ENCODE measurements at places on chromosomes 1 and 21.

GRCh38 chr1:34113362-34113761 is 51.7 kb downstream of the CSMD2 start:
- no peak for DNase-seq

- peak; percentile 88 for DNase-seq
Observed at GRCh38 chr1:179879797-179880196, 2.2 kb upstream of the TOR1AIP2 start.

DNA sequence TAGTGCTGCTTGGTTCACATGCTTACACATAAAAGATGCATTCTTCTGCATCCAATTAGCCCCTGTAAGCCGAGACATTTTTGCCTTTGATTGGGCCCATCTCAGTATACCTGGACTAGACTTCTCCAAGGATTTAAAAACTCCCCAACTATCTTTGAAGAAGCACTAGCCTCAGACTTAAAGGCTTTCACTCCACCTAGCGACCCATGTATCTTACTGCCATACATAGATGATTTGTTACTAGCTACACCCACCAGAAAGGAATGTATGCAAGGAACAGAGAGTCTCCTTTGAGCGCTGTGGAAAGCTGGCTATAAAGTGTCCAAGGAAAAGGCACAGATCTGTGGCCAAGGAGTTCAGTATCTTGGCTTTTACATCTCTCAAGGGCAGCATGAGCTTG is 91.7 kb downstream of the LIPI start:
- DNase-seq, result no peak

DNA sequence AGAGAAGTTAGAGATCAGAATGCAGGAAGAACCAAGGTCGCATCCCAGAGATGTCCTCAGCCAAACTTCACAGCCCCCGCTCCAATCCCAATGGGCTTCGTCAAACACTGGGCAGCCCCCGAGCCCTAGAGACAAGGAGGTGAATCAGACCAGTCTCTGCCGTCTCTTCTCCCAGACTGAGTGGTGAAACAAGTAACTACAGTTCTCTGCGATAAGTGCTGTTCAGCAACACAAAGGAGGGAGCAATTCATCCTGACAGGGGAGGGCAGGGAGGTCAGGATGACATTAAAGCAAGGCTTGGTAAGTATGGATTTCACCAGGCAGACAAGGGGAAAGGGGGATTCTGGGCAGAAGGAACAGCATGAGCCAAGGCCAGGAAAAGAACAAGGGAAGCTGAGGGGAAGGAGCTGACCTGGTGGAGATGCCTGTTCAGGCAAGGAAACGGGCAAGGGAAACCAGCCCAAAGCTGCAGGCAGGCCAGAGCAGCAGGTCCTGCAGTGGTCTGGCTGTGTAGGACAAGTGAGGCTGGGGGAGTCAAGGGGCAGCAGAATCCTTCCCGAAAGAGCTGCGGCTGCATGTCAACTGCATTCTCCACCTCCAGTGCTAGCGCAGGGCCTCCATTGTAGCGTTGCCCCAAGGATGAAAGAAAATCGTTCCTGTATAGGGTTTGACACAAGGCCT is 13.6 kb upstream of the ERI3 start:
- no peak for DNase-seq

- DNase-seq, result no peak
Observed at GRCh38 chr1:30920827-30921226, 12.3 kb upstream of the SDC3 start.

DNA sequence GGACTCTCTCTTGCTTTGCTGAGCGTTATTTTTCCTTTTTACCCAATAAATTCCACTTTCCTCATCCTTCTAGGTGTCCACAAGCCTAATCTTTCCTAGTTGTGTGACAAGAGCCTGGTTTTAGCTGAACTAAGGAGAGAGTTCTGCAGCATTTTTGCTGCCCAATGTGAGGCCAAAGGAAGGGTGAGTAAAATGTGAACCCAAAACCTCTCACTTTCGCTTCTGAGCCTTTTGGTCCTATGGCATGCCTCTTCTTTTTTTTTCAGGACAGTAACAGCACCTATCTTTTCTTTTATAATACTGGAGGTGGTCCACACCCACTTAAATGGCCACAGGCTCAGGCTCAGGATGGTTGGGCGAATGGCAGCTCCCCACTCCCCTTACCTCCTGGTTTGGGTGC is 111.1 kb downstream of the COP1 start:
- DNase-seq, result no peak

DNA sequence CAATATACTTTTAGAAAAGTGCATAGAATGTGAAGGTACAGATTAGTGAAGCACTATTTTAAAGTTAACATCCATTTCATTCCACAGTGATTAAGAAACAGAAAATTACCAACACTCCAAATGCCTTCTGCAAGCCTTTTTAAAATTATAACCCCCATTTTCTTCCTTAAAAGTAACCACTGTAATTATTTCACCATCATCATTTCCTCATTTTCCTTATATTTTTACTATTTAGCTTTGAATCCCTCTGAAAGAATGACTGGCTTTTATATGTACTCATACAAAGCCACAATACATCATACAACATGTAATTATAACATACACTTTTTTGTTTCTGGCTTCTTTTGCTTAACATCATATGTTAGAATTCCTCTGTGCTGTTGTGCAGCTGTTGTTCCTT is 6.5 kb upstream of the NEGR1 start:
- DNase-seq, result no peak

- DNase-seq, result peak; percentile 73
Observed at GRCh38 chr1:79460773-79461436, 454.4 kb upstream of the ADGRL4 start.

DNA sequence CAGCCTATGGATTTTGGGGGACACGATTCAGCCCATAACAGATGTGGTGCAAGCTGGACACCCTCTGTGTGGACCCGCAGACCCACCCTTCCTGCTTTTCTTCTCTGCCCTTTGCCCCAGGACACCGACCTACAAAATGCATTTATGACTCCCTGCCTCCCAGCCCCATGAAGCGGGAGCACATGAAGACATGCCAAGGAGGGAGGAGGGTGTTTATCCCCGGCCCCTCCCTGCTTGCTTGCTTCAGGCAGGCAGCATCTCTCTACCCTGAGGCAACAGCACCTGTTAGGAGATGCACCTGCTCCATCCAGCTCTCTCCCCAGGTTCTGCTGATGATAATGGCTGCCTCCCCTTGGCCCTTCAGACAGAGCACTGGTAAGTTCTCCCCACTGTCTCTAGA is 187.5 kb downstream of the PSMG1 start:
- DNase-seq, result no peak

- no peak for DNase-seq
Observed at GRCh38 chr21:45228171-45228641, 59.5 kb downstream of the POFUT2 start.

DNA sequence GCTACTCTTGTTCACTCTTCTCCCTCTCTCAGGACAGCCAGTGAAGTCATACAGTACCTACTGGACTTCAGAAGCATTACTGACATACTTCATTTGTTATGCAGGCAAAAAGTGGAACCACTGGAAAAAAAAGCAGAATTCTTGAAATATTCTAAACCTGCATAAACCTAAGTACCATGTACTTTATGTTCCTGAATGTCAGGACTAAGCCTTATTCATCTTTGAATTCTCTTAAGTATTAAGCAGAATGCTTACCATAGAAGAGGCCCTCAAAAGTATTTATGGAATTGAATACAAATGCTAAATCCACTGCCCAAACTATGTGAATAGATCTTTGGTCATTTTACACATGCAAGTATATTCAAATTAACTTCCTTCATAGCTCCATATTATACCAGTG is 7.8 kb downstream of the PSMB2 start:
- no peak for DNase-seq
